ENCODE measurements at places on chromosomes 3 and 15.

DNA sequence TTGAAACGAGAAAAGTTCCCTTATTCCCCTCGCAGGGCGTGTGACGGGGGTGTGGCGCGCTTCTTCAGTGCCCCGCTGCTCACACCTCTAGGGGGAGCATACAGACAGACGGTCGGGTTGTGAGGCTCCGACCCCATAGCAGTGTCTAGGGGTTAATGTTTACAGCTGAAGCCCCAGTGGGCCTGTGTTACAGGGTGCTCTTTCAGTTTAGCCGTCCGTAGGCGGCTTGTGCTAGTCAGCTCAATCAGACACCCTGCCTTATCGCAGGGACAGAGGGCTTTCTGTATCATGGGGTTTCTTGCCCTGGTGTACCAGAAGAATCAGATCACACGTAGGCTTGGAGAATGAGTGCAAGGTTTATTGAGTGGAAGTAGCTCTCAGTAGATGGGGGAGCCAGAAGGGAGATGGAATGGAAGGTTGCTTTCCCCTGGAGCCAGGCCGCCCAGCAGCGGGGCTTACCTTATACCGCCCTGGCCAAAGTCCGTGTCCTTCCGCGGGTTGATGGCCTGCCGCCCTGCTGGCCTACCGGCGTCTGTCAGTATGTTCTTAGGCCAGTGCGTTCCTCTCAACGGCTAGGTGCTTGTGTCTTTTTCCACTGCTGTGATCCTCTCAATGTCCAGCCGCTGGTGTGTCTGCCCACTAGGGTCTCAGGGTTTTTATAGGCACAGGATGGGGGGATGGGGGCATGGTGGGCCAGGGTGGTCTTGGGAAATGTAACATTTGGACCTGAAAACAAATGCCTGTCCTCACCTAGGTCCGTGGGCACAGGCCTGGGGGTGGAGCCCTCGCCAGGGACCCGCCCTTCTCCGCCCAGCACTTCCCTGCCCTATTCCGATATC, 32.2 kb upstream of the ACP3 start:
- DNase-seq: no peak

GRCh38 chr3:69929019-69929418, 70.5 kb upstream of the SAMMSON start:
- DNase-seq: no peak

DNA sequence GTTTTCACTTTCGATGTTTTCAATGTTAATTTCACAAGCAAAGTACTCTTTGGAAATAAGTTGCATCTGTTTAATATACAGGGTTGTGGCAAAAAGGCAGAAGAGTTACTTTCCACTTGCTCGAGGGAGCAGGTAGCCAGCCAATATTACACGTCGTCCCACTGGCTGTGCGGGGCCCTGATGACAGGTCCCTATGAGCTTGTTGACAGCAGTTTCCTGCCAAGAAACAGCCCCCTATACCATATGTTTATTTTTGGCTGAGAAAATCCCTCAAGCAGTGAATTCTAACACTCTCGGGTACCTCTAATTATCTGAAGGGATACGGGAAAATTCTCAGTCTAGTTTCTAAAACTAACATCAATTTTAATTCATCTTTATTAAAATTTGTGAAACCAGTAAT, 116.8 kb upstream of the SGO1 start:
- no peak for DNase-seq

DNA sequence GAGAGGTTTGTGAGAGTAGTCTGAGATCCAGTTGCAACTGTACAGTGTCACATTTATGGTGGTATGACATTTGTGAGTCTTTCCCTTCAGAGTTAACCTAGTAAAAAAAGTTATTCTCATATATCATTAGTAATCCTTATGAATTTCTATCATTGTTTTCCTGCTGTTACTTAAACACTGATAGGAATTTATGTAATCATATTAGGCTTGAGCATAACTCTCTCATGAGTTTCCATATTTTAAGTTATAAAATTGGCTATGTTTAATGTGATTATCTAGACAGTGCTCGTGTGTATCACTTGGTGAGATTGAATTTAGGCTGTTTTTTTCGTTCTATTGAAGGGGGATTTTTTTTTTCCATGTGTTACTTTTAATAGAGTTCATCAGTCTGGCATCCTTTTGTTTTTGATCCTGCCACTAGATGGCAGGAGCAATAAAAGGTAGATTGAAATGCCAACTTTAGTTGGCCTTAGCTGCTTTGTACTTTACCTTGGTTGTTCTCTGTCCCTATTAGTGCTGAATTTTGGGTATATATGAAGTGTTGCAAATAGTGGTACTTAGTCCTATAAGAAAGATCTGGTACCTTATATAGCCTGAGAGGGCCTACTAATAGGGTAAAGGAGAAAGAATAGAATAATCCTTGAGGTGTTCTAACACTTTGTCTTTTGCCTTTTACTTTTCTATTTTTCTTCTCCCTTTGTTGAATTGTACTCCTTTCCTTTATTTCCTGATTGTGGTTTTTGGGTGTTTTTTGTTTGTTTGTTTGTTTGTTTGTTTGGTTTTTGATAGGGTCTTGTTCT, 17.9 kb downstream of the STT3B start:
- peak; percentile 0 for DNase-seq

DNA sequence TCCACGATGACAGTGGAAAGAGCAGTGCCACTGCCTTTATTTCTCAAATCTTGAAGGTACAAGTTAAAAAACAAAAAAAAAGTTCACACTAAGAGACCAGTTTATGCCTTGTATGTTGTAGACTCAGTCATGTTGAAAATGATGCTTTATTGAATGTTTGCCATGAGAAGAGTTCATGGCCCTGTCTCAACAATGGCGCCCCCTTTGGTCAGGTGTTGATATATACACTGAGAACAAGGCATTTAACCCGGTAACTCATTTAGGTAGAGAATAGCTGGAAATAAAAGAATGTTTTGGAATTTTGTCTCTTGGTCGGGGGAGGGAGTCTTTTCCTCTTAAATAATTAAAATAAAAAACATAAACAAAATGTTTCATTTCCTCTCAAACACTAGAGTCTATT, 145.6 kb upstream of the SLC2A2 start:
- no peak for DNase-seq

GRCh38 chr15:83219026-83219425, 11.4 kb upstream of the HDGFL3 start:
- DNase-seq: no peak

- DNase-seq: no peak
Measured at GRCh38 chr3:191066669-191067068, 132.4 kb upstream of the OSTN start.

GRCh38 chr15:43985976-43986680, 159.3 kb downstream of the WDR76 start:
- no peak for DNase-seq
